ENCODE measurements at places on chromosomes 16 and 17. TPM values are rescaled to one million over a fixed set of nuclear protein-coding genes. Genes with fewer than 3 reads are reported as not detected.

Gene TBC1D3K
- 1.1 TPM for polyA plus RNA-seq

DNA sequence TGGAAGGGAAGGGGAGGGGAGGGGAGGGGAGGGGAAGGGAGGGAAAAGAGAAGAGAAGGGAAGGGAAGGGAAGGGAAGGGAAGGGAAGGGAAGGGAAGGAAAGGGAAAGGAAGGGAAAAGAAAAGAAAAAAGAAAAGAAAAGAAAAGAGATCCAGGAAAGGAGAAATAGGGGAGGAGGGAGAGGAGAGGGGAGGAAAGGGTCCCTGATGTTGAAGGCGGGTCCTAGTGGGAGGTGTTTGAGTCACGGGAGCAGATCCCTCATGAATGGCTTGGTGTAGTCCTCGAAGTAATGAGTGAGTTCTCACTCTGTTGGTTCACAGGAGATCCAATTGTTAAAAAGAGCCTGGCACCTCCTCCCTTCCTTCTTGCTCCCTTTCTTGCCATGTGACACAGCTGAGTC, 6.9 kb upstream of the USP31 start:
- DNase-seq = no peak

DNA sequence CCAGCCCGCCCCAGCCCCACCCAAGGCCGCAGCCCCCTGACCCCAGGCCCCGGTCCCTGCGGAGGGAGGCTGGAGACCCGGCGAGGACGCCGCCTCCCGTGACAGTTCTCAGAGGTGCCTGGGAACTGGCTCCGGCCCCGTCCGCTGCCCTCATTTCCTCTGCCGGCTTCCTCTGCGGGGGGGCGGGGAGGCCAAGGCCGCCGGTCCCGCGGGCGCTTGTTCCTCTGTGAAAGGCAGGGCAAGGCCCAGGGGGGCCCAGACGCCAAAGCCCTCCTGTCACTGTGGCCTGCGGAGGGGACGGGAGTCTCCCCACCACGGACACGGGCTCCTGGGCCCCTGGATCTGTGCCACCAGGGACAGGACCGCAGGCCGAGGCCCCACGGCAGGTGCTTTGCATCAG, 5.0 kb upstream of the PVALEF start:
- no peak for DNase-seq

GRCh38 chr17:76793775-76794174, 55.9 kb downstream of the MFSD11 start:
- no peak for DNase-seq

Data from left kidney (tissue), 8 donors.